ENCODE measurements at places on chromosomes 6 and 20.
A peak's percentile ranks its signal among the peaks of the same experiment; 100 is the strongest.

GRCh38 chr6:44029444-44030185, 97.6 kb downstream of the MRPL14 start:
- peak; percentile 58 for DNase-seq

- no peak for DNase-seq
These were observed 12.4 kb downstream of the LY86 start for GRCh38 chr6:6600875-6601274.

- DNase-seq = no peak
These were observed 393.0 kb downstream of the CDKAL1 start for GRCh38 chr6:20927130-20927860.

DNA sequence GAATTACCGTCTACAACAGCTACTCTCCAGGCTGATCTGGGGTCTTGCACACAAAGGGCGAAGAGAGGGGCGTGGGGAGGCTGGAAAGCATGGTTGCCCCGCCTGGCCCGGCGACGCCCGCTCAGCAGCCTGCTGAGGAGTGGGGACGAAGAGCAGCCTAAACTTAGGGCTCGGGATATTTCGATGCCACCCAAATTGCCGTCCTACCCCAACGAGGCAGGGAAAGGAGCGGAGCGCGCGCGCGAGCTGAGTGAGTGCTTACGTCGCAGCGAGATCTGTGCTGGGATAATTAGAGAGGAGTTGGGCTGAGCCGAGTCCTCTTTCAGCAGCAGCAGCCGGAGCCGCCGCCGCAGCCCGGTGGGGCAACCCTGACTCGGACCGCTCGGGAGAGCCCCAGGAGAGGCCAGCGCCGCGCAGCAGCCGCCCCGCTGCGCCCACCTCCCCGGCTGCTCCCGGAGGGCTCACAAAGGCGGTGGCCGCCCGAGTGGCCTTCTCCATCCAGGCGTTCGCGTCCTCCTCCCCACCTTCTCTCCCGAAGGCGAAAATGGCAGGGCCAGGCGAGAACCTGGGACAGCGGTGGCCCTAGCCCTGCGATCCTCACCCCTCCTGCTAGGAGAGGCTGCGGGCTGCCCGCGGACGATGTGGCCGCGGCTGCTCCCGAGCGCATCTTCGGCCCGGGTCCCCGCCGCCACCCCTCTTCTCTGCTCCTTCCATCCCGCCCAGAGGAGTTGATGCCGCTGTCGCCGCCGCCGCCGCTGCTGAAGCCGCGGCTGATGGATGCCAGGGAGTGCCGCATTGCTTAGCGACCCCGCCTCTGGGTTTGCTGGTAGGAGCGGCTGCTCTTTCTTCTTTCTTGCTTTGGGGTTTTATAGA, at the start of gene CLVS2:
Gene CLVS2 (plus strand): TSS at position 315 of the 873 bp plus-strand sequence. CDS start 1,543 bp downstream, outside the sequence.
- DNase-seq = peak; percentile 16

GRCh38 chr6:146056506-146056905, 27.6 kb downstream of the GRM1 start:
- DNase-seq = no peak

DNA sequence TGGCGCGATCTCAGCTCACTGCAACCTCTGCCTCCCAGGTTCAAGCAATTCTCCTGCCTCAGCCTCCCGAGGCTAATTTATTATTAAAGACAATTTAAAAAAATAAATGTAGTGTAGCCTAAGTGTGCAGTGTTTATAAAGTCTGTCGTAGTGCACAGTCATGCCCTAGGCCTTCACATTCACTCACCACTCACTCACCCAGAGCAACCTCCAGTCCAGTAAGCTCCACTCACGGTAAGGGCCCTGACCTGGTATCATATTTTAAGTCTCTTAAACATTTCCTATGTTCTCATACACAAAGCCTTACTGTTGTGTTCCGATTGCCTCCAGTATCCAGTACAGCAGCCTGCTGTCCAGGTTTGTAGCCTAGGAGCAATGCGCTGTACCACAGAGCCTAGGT, 168.2 kb upstream of the FOXQ1 start:
- peak; percentile 54 for DNase-seq

DNA sequence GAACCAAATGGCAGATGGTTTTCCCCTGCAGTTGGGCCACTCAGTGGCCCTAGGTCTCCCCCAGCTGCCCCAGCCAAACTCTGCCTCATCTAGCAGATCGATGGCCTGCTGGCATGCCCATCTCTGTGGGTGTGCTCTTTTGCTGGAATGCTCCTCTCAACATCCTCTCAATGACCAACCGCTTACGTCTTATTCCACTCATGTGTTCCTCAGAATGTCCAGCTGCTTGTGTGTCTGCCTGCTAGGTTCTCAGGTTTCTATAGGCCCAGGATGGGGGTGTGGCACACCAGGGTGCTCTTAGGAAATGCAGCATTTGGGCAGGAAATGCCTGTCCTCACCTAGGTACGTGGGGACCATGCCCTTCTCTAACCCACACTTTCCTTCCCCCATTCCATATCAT, 509.9 kb upstream of the SYNCRIP start:
- no peak for DNase-seq

GRCh38 chr6:47525330-47526057, 47.9 kb downstream of the CD2AP start:
- no peak for DNase-seq

- no peak for DNase-seq
These were observed 19.3 kb downstream of the BCAS1 start for GRCh38 chr20:54051068-54051467.

- peak; percentile 71 for DNase-seq
These were observed 147.0 kb downstream of the SOX4 start for GRCh38 chr6:21740376-21741124.

GRCh38 chr20:64242797-64243475, 12.6 kb upstream of the PCMTD2 start:
- no peak for DNase-seq

DNA sequence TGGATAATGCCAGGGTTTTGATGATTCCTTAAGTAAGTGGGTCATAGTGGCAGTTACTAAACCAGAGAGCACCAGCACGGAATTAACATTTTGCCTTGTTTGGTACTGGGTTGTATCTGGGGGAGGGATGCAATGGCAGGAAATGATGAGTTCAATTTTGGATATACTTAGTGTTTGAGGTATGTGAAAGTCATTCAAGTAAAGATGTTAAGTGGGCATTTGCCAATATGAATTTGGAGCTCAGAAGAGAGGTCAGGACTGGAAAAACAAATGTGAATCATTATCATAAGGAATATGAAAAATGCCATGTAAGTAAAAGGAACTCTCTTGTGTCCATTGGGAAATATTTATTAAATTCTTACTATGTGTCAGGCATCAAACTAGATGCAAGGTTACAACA, 6.2 kb downstream of the PXT1 start:
- peak; percentile 96 for DNase-seq

GRCh38 chr20:17958373-17959256, 10.0 kb downstream of the SNX5 start:
- DNase-seq = no peak

GRCh38 chr6:148818939-148819575, 72.2 kb downstream of the UST start:
- DNase-seq = no peak

- no peak for DNase-seq
These were observed 288.3 kb downstream of the KHDC1L start for GRCh38 chr6:72936766-72937559.

DNA sequence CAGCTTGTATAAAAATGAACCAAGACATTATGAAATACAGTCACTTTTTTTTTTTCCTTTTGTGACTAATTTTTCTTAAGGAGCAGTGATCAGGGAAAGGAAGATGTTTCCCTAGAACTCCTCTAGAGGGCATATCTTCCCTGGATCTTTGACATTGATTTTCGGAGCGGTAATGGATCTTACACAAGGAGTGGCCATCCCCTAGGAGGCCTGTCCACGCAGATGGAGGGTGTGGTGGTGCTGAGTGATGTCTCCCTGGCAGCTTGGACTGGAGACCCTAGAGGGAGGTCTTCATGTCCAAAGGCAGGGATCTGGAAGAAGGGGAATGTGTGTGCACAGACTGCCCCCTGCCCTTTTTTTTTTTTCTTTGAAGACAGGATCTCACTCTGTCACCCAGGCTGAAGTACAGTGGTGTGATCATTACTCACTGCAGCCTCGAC, 7.0 kb upstream of the KIFC1 start:
- DNase-seq = peak; percentile 69

DNA sequence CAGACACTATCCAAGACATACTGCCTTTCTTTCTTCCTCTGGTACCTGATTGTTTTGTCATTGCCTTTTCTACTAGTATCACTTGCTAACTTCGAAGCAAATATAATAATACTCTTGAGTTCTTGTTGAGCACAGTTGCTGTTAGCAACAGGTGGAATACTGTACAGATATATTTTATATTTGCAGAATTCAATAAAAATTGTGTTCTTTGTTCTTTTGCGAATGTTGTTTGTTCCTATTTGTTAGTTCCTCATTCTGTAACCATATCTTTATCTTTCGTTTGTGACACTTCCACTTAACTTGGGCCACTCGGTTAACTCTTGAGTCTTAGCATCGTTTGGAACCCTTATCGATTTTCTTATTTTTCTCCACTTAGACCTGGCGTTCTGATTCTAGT, 868 bp downstream of the CYB5R4 start:
- no peak for DNase-seq

GRCh38 chr6:143774347-143774746, 68.8 kb upstream of the LTV1 start:
- DNase-seq = no peak

GRCh38 chr6:44327096-44327495, 13.9 kb upstream of the AARS2 start:
- no peak for DNase-seq

GRCh38 chr6:39892490-39893129, 41.7 kb downstream of the MOCS1 start:
- peak; percentile 68 for DNase-seq

DNA sequence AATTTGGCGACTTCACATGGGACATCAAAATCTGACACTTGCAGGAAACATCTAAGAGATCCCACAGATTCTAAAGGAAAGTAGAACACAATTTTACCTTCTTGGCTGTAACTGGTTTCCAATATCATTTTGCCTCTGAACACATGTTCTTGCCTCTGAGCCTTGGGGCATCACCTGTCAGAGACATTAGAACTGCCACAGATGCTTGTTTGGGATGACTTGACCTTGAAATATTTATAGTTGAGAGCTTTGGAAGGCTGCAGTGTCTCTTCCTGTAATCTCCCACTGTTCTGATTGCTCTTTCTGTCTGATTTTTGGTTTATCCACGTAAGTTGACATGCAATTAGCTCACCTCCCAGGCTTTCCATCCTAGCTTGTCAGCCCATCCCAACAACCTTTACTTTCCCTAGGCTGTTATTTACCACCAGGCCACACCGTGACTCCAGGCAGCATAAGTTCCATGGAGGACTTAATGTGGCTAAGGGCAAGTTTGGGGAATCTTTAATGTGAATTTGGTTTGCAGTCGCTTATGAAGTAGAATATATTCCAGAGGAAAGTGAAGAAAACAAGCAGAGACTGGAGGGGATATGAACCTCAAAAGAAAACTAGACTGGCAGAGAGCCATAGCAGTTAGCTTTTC, 256.5 kb upstream of the RIN2 start:
- no peak for DNase-seq

DNA sequence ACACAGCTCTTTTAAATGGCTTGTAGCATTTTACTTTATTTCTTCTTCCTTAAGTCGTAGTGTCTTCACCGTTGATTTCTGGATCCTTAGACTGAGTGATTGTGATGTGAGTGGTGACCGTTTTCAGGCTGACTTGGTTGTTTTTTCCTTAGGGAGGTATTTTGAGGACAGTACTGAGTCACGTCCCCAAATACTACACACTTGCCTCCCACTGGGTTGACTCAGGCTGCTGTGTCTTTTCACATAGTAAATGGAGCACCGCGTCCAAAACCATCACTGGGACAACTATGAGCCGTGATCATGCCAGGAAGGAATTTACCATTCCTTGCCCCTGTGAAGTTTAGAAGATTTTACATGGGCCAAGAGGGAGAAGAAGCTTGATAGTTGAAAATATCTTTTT, 174.1 kb downstream of the FARS2 start:
- peak; percentile 95 for DNase-seq

- DNase-seq = no peak
These were observed 52.7 kb downstream of the LGSN start for GRCh38 chr6:63267046-63267445.

- no peak for DNase-seq
These were observed 9.7 kb downstream of the HECA start for GRCh38 chr6:139144490-139145085.

GRCh38 chr6:36241728-36242127, 28.1 kb upstream of the PNPLA1 start:
- DNase-seq = peak; percentile 20

DNA sequence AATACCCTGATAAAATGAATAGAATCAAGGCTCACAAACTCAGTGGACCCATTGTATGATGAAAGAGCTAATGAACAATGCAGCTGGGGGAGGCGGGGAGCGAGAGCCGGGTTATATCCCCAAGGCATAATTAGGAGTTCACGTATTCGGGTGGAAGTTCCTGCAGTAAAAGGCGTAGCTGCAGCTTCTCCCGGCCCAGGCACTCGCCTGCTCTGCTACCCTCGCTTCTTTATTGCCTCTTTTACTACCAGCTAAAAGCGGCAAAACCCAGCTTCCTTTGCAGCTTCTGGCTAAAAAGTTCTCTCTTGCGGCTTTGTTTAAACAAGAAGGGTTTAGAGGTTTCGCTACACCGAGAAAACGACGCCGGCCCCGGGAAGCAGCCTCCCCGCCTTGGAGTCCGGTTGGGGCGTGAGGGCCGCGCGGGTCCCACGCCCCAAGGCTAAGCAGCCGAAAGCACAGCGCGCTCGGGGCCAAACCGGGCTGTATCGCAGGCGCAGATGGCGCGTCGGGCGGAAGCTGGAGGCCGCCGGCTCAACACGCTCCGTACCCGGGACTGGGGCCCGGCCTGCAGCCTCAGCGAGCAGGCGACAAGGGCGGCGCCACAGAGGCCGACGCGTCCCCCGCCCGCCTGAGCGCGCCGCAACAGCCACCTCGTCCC, 1.6 kb downstream of the ZBTB2 start:
- DNase-seq = peak; percentile 80

DNA sequence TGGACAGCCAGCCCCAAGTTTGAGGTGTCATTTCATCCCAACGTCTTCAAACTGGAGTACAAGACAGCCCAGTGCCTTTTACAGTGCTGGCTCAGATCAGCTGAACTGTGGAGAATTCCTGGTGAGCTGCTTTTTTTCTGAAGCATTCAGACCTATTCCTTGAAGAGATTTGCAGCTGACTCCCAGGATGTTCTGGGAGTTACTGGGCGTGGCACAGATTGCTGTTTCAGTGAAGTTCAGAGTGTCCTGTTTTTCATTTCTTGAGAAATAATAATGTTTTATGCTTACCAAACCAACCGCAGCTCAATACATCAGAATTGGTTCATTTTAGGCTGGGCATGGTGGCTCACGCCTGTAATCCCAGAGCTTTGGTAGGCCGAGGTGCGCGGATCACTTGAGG, 33.4 kb upstream of the SRPK1 start:
- no peak for DNase-seq

DNA sequence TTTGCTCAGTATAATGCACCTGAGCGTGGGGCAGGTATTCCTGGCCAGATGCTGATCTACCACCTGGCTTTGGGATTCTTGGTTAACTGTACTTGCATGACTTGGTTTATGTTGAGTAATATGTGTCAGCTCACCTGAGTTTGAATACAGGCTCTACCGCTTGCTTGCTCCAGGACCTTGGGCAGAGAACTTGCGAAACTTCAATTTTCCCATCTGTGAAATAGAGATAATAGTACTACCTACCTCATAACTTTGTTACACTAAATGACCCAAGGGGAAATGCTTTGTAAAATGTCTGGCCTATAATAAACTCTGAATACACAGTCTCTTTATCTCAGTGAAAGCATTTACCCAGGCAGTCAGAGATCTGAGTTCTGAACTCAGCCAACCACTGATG, 51.8 kb downstream of the SCAND1 start:
- DNase-seq = no peak

- DNase-seq = no peak
These were observed 413.8 kb downstream of the PTPRT start for GRCh38 chr20:42775866-42776265.

GRCh38 chr20:50395251-50395729, 114.9 kb upstream of the PTPN1 start:
- DNase-seq = no peak
